ENCODE measurements at places on chromosomes 5 and 9.

DNA sequence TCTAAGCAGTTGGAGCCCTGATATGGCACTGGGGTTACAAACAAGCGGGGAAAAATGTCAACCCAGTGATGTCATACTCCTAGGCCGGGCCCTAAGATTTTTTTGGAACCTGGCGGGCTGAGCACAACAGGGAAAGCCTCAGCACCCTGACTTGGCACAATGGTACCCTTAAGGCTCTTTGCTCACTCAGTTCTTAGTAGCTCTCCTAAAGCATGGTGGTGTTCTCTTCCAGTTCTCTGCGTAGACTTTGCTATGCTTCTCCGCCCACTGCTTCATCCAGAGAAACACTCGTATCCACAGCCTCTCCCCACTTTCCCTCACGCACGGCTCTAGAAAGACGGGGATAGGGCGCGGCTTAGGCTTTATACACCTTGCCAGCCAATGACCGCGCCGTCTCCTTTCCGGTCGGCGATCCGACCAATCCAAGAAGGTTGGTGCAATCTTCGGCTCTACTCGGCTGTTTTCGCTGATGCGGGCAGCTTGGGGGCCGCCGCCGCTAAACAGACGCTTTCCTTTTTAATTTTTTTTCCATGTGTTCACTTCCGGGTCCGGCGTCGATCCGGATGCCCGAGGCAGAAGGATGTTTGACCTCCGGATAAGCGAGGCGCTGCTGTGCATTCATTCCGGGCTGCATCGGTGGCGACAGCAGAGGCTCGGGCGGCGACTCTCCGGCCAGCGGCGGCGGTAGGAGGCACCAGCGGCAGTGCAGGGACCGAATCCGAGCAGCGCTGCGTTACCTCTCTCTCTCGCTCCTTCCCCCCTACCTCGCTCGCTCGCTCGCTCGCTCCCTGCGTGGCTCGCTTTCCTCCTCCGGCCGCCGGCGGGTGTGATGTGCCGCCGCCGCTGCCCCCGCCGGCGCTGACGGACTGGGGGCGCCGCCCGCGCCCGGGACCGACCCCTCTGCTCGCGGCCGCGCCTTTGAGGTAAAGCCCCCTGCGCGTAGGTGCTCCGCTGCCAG is at the start of gene CSNK1G3:
TSS of gene CSNK1G3 (plus strand) at position 530 of the 958 bp plus-strand sequence. CDS start 33,487 bp downstream, outside the sequence.
- DNase-seq, result peak; percentile 87

DNA sequence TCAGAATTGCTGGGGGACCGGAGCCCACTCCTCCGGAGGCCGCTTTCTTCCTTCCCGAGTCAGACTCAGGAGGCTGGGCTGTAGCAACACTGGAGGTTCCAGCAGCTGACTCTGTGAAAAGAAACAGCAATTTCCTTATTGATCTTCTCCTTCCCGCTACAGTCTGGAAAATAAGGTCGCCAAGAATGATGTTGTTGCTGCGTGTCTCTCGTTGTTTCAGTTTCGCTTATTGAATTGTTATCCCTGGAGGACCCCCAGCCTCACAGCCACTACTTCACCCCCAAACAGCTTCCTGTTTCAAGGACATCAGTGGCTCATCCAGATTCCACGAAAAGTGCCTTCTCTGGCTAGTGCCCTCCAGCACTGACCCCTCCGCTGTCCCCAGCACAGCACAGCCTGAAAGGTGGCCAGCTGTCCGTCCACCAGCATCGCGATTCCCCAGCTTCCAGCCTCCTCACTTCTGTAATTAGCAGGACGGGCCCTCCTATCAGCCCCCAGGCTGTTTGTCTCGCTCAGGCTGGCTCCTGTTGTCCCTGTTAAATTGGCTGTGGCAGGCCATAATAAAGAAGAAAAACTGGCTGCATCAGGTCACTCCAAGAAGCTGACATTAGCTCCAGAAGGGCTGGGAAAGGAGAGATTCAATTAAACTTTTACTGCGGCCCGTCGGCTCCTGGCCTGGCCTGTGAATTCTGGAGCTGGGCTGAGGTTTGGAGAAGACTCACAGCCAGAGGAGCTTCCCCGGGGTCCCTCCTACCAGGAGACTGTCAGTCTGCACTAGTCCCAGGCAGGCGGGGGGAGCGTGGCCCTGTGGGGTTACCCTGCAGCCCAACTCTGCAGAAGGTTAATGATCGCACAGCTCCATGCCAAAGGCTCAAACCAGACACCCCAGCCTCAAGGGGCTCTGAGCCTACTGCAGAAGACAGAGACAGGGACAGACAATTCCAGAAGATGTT is 40.5 kb downstream of the OLFM1 start:
- no peak for DNase-seq

DNA sequence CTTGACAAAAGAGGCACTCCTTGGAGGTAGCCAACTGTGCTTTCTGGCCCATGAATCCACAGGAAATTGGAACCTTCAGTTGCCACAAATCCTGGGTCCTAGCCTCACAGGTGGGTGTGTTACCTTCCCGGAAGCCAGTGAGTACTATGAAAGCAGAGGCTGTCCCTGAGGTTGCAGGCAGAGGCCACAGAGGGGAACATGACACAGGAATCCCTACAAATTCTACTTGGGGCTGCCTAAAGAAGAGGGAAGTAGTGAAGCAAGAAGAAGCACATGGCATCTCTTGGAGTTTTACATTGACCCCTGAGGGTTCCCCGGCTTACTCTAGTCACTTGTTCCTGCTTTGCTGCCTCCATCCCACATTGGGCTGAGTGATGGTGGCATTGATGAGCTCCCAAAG is 2.6 kb downstream of the SLC22A5 start:
- DNase-seq, result no peak

DNA sequence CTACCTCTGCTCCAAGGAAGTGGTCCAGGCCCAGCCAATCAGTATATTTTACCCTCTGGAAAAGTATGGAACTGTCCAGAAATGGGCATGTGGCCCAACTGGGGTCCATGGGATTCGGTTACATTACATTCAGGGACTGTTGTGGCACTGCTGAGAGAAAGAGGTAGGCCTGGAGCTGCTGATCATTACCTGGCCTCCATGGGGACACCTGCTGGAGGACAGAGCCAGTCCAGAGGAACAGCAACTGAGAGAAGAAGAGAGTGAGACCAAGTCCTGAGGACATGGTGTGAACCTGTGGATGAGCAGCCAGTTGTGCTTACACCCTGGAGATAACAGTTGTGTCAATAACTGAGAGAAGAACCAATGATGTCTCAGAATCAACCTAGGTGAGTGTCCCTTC is 48.2 kb downstream of the HMHB1 start:
- no peak for DNase-seq

- DNase-seq, result no peak
Observed at GRCh38 chr9:127778280-127779135, at the start of gene SH2D3C. Gene SH2D3C (minus strand): TSS chr9:127778666. CDS start chr9:127778627, 39 bp downstream.

GRCh38 chr5:72814104-72814503 is 2.4 kb upstream of the TNPO1 start:
- no peak for DNase-seq

GRCh38 chr5:142902186-142902965 is 132.2 kb downstream of the ARHGAP26 start:
- no peak for DNase-seq

- peak; percentile 84 for DNase-seq
Observed at GRCh38 chr5:146283344-146283761, 55.3 kb upstream of the POU4F3 start.

DNA sequence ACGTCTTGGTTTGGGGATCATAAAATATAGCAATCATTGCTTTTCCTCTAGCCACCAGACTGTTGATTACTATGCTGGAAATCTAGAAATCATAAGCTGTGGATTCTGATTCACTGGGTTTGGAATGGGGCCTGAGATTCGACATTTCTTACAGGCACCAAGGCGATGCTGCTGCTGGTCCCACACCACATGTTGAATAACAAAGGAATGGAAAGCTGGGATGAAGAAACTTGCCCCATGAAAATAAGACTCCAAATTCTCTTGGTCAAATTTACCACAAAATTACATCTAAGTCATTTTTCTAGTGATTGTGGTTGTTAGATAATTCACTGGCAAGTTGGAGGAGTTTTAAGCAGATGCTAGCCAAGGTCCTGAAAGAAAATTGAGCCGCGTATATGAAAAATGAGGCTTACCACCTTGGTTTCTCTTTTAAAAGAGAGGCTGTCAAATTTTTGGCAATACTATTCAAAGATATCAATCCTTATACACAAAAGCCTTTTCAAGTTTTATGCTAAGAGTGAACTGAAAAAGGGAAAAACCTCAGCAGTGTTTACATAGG is 23.0 kb upstream of the MEIKIN start:
- no peak for DNase-seq

GRCh38 chr9:88651682-88652633 is 117.0 kb downstream of the NXNL2 start:
- DNase-seq, result peak; percentile 78

DNA sequence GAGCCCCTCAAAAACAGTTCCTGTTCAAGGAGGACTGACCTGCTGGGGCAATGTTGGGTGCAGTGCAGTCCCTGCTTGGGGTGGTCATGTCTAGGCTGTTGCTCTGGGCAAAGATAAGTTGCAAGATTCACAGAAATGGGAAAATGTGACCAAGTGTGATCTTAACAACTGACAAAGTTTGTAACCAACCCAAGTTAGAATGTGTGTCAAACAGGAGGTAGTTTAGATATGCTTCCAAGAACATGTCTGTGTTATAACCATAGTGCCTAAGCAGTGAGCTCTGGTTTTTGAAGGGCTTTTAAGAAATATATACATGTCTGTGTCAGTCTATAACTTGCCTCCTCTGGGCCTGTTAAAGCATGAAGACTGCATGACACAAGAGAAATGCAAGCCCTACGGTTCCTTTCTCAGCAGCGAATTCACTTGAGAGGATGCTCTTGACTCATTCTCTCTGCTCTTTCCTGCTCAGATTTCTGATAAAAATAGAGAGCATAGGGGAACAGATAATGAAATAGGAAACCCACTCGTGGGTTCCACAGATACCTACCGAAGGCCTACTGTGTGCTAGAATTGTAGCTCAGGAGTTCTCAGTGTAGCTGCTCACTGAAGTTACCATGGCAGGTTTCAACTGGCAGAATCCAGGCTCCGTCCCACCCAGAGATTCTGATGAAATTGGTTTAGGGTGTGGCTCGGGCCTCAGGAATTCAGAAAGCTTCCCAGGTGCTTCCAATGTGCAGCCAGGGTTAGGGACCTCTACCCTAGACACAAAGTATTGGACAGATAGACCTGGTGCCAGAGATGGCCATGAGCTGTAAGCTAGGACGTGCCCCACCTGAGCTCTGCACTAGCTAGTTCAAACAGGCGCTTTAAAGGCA is 52.4 kb downstream of the ARHGEF37 start:
- no peak for DNase-seq

DNA sequence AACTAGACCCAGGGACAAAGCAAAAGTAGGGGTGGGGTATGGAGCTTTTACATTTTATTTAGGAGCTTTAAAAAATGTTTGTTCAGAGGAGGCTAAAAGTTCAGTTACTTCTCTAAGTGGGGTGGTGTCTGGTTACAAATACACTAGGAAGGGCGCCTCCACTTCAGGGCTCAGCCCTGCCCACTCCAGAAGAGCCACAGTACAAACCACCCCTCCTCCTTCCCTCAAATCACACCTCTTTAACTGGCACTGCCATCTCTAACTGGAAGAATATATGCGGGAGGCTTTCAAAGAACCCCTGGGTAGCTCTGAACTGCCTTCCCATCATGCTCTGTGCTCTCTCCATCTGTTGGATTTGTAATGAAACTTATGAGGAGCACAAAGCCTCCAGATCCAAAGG is 98.8 kb upstream of the NFIB start:
- DNase-seq, result no peak

DNA sequence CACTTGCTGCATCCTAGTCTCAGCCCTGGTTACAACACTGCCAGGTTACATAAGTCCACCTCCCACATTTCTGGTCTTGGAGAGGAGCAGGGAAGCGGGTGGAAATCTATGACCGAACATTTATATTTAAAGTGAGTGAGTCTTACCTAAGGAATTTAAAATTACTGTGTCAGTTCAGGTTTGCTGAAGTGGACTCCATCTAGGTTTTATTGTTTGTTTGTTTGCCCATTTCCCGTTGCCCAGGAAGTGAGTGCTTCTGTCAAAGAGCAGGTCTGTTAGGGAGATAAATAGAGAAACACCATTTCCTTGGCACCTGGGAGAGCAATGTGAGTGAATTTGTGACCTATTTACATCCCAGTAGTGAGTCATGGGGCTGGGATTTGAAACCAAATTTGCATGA is 179.5 kb downstream of the KIF4B start:
- DNase-seq, result no peak

DNA sequence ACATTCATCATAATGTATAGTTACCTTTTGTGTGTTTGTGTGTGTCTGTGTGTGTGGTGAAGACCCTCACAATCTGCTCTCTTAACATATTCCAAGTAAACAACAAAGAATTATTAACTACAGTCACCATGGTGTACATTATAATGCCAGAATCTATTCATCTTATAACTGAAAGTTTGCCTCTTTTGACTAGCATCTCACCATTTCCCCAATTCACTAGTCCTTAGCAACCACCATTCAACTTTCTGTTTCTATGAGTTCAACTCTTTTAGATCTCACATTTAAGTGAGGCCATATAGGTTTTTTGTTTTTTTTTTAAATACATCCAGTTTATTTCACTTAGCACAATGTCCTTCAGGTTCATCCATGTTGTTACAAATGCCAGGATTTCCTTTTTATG is 83.6 kb downstream of the SMC2 start:
- DNase-seq, result no peak

DNA sequence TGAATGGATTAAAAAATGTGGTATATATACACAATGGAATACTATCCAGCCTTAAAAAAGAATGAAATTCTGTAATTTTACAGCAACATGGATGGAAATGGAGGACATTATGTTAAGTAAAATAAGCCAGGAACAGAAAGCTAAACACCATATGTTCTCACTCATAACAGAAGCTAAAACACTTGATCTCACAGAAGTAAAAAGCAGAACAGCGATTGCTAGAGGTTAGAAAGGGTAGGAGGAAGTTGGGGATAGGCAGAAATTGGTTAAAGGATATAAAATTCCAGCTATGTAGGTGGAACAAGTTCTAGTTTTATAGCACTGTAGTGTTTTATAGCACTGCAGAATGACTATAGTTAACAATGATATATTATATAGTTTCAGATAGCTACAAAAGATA is 15.8 kb downstream of the MARCHF3 start:
- DNase-seq, result no peak

GRCh38 chr5:87116825-87117512 is 150.7 kb upstream of the RASA1 start:
- DNase-seq, result no peak

DNA sequence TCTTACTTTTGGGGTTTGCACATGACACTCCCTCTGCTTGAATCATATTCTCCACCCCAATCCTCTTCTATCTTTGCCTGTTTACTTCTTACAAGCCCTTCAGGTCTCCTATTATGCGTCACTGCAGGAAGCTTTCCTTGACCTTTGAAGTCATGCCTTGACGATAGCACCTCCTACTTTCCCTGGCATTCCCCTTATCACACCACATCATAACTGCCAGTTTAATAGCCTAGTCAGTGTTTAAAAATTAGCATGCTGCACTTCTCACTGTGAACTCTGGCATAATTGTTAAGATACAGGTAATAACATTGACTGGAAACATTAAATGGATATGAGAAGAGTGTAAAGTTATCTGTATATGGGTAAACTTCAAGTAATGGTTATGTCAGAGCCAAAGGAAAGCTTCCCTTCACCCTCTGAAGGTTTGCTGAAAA is 37.1 kb upstream of the CEP120 start:
- DNase-seq, result peak; percentile 5

GRCh38 chr5:36644727-36645126 is 38.3 kb downstream of the SLC1A3 start:
- DNase-seq, result peak; percentile 17
